IMR-90 (cell line): ENCODE measurements at places on chromosomes 4 and X. TPM values are rescaled to one million over a fixed set of nuclear protein-coding genes. Genes with fewer than 3 reads are reported as not detected.

The FGF2 gene
- 27.1 and 54.4 TPM in 2 replicates for total RNA-seq

The LNX1 gene
- 0.28 and 0.36 TPM in 2 replicates for total RNA-seq

The PDGFRA gene
- 157 and 168 TPM in 2 replicates for total RNA-seq

The HSPA4L gene
- 2.3 and 3.9 TPM in 2 replicates for total RNA-seq

DNA sequence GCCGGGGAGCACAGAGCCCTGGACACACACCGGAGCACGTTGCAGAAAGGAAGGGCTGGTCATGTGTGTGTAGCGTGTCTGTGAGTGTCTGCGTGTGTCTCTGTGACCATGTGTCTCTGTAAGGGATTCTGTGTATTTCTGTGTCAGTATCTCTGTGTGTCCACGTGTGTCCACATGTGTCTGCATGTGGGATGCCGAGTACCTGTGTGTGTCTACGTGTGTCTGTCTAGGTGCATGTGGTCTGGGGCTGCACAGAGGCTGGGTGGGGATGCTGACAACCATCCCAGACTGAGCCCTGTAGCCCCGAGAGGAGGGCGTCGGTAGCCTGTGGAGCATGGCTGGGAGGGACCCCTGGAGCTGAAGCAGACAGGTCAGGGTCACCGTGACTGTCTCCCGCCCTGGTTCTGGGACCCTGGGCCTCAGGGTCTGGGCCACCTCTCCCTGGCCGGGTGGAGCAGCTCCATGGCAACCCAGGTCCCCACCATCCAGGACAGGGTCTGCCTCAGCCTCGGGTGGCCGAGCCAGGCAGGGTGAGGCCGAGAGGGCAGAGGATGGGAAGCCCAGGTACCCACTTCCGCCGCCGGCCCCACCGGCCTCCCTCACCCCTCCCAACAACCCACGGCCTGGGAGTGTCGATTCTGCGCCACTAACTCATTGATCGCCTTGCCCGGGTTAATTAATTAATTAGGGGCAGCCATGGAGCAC, 122.7 kb downstream of the FAM53A start:
- no peak for DNase-seq

DNA sequence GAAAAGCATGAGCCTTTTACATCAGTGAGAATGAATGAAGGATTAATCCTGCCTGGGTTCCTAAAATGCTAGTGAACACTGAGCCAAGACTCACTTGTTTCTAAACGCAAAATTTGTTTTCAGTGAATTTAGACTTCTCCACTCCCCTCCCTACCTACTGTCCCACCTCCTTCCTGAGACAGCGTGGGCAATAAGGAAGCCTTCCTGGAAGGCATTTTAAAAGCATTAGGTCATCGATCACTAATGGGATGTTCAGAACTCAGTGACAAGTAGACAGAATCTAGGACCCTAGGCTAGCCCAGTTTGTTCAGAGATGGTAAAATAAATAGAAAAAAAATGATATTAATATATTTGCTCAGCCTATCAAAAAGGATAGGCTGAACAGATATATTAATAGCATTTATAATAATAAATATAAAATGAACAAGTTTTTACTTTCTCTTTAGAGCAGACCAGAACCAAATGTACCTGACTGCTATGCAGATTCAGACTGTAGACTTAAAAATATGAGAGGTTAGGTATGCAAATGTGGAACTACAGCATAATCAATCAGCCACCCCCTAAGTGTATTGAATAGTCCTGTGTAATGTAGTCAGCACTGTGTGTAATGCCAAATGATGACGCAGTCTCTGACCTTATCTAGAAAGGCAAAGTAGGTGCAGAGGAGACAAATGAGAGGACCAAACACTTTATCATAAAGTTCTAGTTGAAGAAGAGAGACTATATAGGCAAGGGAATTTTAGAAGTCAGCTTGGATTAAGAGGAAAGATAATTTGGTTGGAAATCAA, 331.1 kb downstream of the GPAT3 start:
- peak; percentile 35 for DNase-seq

DNA sequence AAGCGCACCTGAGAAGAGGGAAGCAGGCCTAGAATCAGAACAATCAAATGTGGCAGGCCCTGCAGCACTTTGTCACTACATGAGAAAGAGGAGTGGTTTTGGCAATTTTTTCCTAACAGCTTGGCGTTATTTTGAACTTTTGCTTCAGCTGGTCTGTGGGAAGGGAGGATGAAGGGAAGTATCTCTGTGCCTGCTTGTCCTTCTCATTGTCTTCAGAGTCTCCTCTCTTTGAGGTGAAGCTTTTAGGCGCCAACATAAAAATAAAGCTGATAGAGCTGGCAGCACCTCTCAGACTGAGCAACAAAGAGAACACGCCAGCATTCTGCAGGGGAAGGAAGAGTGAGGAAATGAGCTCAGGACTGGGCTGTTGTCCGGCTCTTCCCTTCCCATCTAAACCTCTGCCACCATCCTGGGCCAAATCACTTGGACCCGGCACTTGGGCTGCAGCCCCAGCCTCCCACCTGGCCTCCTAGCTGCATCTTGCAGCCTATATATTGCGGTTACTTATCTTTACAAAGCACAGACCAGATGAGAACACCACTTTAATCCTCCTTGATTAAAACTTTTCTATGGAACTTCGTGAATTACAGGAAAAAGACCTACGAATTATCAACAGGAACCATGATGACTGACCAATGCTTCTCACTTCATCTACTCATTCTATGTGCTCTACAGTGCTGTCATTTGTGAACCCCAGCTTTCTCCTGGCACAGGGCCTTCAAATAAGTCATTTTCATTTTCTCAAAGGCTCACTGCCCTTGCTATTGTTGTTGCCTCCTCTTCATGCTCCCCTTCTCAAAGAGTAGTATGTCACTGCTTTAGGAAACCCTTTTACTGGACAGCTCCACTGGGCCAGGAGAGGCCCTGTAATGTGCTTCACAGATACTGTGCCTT, 476.4 kb upstream of the HS3ST1 start:
- no peak for DNase-seq

DNA sequence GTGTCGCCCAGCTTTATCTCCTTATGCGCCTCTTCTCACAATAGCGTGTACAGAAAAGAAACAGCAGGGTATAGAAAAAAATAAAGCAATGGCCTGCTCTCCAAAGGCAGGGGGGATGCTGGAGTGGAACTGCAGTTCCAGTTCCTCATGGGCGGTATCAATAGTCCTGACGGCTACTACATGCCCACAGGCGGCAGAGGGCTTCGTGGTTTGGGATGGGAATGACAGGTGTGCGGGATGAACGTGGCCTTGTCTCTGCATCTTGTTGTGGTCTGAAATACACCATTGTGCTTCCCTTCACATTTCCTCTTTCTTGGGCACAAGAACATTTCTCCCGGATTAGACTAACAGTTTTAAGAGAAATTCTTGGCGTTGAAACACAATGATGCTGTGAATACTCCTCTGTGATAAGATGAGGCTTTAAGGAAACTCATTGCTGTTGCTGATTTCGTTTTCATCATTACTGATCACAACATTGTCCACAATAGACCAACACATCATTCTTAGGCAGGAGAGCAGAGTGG, 124.1 kb upstream of the IGFBP7 start:
- no peak for DNase-seq

DNA sequence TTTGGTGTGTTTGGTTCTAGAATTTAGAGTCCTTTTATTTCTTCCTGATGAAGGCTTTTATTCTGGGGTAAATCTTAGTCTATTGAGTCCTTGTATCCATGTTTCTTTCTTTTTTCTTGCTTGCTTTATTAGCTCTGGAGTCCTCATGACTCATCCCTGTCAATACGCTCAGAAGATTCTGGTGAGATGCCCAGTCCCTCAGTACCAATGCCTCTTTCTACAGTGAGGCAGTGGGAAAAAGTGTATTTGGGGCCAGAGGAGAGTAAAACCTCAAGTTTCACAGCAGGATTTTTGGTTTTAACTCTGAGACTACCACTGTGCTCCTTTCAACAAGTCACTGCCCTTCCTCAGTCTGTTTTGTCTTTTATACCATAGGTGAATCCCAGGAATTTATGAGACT, 368.0 kb downstream of the GBA3 start:
- DNase-seq = no peak

- DNase-seq = peak; percentile 80
Measured at GRCh38 chr4:173835903-173836302, 305.9 kb upstream of the HAND2 start.

DNA sequence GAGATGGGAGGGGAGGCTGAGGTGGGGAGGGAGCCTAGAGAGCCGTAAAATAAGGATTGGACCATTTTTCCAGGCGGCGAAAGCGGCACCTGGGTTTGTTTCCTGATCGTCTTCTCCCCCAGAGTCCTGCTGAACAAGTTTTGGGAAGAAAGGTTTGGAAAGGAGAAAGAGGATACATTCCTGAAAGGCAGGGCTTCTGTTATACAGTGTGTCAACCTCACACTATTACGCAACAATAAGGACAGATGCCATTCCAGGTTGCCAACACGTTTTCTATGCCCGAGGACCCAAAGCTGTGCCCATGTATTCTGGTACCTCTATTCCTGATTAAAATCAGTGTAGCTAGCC, 658 bp downstream of the SCOC start:
- DNase-seq = no peak

DNA sequence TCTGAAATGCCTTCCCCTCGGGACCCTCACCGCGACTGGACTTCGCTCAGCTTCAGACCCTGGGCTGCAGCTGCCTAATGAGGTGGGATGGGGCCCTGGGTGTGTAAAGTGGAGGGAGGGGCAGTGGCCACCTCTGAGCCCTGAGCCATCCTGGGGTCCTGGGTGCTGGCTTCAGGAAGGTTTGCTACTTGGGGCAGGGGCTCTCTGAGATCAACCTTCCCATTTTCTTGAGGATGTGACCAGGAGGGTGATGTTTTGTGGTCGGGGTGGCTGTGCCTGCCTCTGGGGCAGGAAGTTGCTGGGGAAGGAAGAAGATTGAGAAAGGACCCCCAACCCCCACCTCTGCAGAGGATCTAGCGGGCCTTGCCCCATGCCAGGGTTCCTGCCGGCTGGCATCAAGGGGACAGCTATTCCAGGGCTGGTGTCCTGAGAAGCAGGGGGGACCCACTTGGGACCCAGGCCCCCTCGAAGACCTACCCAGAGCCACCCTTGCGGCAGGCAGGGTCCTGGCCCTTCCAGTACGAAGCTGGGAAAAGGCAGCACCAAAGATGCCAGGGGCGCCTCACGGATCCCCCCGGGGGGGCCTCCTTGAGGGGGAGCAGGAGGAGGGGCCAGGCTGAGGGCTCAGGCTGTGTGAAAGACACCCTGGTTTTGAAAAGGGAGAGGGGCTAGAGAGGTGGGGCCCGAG, 6.5 kb downstream of the SH3BP2 start:
- DNase-seq = no peak

DNA sequence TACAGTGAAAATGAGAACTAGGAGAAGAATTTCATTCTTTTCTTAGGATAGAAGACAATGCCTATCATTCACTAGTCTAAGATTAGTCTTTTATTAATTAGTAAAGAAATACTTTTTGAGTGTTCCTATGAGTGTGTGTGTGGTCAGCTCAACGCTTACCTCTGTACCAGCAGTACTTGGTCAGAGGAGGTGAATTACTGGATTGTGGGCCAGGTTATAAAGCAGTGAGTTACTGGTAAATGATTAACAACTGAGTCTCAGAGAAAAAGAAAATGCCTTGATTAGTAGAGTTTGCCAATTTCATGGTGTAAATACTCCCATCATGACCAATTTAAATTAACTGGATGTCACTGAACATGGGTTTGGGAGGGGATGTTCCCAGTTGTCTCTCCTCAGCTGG, 444.6 kb downstream of the STIM2 start:
- DNase-seq = no peak
